Sigmoid colon (tissue), 7 donors: ENCODE measurements at places on chromosomes 2 and 18. TPM values are rescaled to one million over a fixed set of nuclear protein-coding genes. Genes with fewer than 3 reads are reported as not detected.
A peak's percentile ranks its signal among the peaks of the same experiment; 100 is the strongest.

DNA sequence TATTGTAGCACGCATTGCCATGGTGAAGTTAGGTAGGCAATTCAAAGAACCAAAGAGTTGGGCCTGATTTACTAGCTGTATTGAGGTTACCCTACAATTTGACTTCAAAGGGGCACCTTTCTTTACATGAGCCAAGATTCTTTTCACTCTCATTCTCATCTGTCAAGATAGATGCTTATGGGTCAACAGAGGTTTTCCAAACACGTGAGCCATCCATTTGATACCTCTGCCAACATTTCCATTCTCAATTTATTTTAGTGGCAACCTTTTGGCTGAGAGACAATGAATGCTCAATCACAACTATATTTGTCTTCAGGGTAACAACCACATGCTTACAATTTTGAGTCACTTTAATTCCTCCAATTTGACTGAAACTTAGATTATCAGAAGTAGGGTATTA, 370.6 kb upstream of the CDH20 start:
- no peak for DNase-seq

DNA sequence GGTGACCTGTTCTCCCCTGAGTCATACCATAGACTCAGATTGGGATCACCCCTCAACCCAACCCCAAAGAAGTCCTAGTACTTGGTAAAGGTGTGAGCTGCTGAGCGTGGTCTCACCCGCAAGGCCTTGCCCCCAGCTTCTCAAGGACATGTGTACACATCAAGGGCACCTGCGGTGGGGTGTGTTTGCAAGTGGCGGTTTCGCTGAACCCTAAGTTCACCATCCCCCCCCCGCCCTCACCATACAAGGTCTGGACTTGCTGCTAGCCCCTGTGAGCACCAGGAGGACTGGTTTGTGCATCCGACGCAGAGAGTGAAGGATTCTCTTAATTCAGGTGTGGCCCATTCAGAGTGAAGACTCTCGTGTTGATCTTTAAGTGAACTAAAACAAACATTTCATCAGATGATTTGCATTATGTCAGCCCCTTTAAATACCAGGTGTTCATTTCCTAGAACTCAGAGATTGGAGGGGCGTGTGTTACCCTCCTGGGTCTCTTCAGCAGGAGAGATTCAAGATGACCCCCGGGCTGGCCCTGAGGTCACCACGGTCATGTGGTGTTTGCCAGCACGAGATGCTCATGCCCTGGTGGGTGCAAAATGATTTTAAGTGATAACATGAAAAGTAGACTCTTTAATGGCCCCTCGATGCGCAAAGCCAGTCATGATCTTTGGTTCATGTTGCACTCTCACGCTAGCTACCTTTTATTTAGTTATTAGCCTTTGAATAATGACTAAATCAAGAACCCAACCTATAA, 27.8 kb downstream of the MTERF4 start:
- DNase-seq = peak; percentile 48

GRCh38 chr2:30439296-30439695, 7.8 kb upstream of the LCLAT1 start:
- no peak for DNase-seq

DNA sequence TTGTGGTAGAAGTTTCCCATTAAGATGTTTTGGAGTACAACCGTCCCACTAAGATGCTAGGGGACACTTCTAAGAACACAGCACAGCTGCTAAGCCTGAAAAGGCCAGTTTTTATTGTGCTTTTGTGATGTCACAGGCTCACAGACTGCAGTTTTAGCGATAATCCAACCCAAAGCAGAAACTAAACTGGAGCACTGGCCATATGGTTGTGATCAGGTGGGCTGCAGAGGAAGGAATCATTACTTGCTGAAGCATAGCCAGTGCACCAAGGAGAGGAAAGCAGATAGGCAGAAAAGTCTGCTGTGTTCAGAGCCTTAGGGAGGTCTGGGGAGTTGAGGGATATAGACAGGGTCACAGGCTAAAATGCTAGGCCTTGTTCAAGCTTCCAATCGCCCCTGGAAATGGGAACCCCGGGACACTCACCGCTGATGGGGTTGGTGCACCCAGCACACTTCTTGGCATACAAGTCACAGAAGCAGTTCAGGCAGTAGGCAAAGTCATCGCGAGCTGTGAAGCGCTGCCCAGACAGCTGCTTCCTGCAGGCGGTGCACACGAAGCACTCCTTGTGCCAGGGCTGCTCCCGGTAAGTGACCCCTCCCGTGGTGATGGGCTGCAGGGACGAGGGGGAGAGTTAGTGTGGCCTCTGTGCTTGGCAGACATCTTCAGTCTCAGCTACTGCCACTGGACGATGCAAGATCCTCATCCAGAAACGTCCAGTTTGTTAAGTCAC, 25.7 kb downstream of the C2orf49 start:
- DNase-seq = no peak

Gene STAT4
- total RNA-seq = 0.68 TPM

- no peak for DNase-seq
Measured at GRCh38 chr2:181627545-181627944, 29.4 kb downstream of the CERKL start.

GRCh38 chr18:62844850-62845643, 129.7 kb downstream of the PHLPP1 start:
- no peak for DNase-seq

DNA sequence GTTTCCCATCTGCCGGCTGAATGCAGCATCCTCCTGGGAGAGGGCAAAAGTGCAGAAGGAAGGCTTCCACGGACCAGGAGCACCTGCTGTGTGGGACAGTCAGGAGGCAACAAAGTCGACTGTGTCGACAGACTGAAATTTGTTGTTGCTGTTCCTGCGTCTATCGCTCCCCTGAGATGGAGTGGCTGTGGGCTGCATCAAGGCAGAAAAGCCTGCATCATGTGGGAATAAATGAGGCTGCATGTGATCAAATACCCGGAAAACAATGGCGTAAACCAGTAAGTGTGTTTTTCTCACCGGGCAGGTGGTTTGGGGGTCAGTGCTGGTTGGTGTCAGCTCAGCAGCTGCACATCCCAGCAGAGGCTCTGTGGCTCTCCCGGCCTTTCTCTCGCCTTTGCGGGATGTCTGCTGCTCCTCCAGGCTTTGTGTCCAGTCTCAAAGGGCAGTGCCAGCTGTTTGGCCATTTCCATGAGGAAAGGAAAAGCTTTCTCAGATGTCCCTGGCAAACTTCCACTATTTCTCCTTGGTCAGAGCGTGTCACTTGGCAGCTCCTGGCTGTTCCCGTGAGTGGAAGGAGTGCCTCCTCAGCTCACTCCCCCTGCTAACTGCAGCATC, 262.4 kb downstream of the NDUFA10 start:
- DNase-seq = peak; percentile 28

DNA sequence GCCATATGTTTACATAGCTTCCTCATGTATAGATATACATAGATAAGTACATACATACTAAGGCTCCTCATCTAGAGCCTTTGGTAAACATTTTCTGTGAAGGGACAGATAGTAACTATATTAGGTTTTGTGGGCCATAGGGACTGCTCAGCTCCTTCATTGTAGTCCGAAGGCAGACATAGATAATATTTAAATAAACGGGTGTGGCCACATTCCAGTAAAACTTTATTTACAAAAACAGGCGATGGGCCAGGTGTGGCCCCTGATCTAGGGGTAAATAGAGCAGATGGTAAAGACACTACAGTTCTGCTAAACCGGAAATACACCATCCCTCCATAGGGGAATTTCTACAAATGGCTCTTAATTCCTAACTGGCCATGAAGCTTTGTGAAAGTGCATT, 7.3 kb downstream of the COQ10B start:
- no peak for DNase-seq

Gene NAT8
- total RNA-seq = not detected

GRCh38 chr2:144943293-144943941, 423.5 kb upstream of the ZEB2 start:
- DNase-seq = no peak
